Activated CD8-positive, alpha-beta T cell treated with anti-CD3 and anti-CD28 coated beads for 36 hours (primary cell): ENCODE measurements at places on chromosomes 16 and 17. TPM values are rescaled to one million over a fixed set of nuclear protein-coding genes. Genes with fewer than 3 reads are reported as not detected.

The RHBDL1 gene
- 0.79 TPM for total RNA-seq

The KRTAP9-4 gene
- total RNA-seq, result not detected

DNA sequence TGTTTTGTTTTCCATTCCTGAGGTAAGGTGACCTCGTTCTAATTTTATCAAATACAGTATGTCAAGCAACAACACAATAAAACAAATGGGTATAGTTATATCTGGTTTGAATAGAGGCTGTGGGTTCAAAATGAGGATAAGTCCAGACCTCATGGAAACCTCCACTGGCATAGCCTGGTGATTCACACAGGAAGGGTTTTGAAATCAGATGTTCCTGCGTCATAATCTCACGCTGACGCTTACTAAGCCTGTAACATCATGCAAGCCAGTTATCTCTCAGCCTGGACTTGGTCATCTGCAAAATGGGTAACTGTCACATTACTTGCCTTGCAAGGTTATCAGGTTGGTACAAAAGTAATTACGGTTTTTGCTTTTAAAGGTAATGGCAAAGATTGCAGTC, 1056.3 kb upstream of the EEF2KMT start:
- no peaks in the 10 kb centered on the region for H3K27me3 ChIP-seq
- no peak overlapping the region for H3K27ac ChIP-seq
- no peaks in the 10 kb centered on the region for H3K4me1 ChIP-seq
- H3K4me3 ChIP-seq, result no peak overlapping the region
- DNase-seq, result no peak

- H3K27me3 ChIP-seq, result peaks cover 3% of the 10 kb centered on the region
- H3K27ac ChIP-seq, result no peak overlapping the region
- no peaks in the 10 kb centered on the region for H3K4me1 ChIP-seq
- no peak for DNase-seq
These were observed 4.3 kb downstream of the SPDYE4 start for GRCh38 chr17:8753976-8754440.

DNA sequence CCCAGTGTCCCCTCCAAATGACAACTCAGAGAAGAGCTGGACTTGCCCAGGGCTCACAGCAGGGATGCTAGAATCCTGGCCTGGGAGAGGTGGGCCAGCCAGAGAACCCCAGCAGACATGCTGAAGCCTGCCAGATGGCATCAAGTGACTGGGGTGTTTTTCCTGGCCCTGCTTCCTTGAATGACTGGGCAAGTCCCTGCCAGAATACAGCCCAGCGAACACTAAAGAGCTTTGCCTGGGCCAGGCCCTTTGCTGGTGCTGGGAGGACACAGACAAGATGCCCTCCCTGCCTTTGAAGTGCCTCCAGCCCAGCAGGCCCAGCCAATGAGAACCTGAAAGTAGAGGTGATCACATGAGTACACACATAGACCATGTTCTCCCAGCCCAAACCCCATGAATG, 11.5 kb downstream of the ZNF319 start:
- no peak overlapping the region for H3K27ac ChIP-seq
- no peaks in the 10 kb centered on the region for H3K36me3 ChIP-seq
- DNase-seq, result no peak
- H3K27me3 ChIP-seq, result no peaks in the 10 kb centered on the region
- H3K4me1 ChIP-seq, result peaks cover 5% of the 10 kb centered on the region

DNA sequence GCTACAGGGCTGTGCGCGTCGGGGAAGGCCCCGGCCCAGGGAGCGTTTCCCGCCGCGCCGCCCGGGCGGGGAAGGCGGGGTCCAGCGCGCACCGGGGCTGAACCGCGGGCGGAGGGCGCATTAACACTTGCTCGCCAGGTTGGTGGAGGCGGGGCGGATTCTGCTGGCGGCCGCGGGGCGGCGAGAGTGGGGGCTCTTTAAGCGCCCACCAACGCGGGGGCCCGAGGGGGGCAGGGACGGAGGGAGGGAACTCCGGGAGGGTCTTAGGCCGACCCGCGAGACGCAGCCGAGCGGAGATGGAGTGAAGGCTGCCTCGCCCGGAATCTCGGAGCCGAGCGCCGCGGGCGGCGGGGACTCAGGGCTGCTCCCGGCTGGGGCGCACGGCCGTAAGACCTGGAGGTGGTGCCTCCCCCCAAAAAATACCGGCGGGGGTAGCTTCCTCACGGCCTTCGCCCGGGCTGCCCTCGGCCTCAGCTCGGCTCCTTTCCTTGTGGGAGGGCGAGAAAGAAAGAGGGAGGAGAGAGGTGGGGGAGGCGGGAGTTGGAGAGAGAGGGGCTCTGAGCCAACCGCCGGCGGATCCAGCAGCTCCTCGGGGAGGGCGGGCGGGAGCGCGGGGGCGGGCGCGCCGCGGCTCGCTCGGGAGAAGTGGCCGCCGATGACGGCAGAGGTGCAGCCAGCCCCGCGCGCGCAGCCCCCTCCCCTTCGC, 415 bp upstream of the FOXF1 start:
- H3K36me3 ChIP-seq, result no peaks in the 10 kb centered on the region
- peaks cover 64% of the 10 kb centered on the region for H3K27me3 ChIP-seq
- H3K4me3 ChIP-seq, result no peak overlapping the region
- no peak for DNase-seq
- H3K4me1 ChIP-seq, result peaks cover 35% of the 10 kb centered on the region
- no peak overlapping the region for H3K27ac ChIP-seq
